CD4-positive, alpha-beta memory T cell (primary cell): ENCODE measurements at places on chromosomes 2 and 18. TPM values are rescaled to one million over a fixed set of nuclear protein-coding genes. Genes with fewer than 3 reads are reported as not detected.

- H3K36me3 ChIP-seq: no peaks in the 10 kb centered on the region
- peaks cover 71% of the 10 kb centered on the region for H3K4me1 ChIP-seq
- H3K27me3 ChIP-seq: no peaks in the 10 kb centered on the region
- H3K27ac ChIP-seq: peak overlapping the region; percentile 10
These were observed 26.0 kb upstream of the FOSL2 start for GRCh38 chr2:28366496-28367282.

DNA sequence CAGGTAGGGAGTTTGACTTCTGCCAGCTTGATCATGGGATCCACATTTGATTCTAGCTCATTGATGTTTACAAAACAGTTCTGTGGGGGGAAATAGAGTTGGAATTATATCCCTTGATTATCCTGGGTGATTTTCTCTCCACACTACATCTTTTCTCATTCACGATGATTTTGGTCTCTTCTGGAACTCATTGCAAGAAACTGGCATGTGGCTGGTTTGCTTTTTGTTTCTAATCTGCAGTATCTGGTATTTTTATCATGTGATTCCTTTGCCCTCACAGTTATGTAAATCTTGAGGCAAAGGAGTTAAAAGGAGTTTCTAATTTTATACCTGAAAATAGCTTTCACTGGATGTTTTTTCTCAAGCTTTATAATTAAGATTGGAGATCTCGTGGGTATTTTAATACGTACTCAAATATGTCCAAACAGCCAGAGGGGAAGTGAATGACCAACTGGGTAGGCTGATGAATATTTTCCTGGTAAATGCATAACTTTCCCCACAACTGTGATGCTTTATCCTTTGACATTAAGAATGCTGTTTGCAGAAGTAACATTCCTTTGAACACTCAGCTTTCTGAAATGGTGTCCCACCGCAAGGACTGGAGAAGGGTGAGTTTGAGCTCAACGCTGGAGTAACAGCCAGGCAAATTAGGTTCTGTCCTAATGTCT, 502.9 kb upstream of the ZEB2 start:
- no peak overlapping the region for H3K4me3 ChIP-seq
- H3K27me3 ChIP-seq: no peaks in the 10 kb centered on the region
- H3K27ac ChIP-seq: no peak overlapping the region

DNA sequence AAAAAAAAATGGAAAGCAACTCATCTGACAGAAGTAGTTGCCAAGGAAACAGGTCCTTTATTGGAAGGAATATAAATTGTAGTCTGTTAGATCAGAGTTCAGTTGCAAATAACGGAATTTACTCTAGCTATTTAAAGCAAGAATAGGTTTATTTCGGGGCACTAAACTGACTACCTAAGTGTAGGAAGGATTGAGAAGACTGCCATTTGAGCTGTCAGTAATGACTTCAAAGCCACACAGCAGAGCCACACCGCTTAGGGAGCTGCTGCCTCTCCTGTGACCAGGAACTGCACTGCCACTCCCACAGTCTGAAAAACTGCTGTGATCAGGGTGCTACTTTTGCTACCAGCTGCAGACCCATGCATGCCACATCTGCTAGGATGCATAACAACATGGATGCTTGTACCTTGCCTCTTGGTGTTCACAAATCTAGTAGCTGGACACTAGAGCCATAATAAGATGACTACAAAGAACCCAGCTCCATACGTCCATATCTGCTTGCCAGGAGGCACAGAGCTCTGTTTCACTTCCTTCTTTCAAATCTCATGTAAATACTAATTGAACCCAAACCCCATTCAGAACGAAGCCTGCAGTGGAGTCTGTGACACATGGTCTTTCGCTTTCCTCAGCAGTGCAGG, 2.2 kb downstream of the DSG2 start:
- no peak overlapping the region for H3K27ac ChIP-seq
- DNase-seq: no peak
- H3K4me3 ChIP-seq: no peak overlapping the region
- H3K4me1 ChIP-seq: no peaks in the 10 kb centered on the region
- H3K36me3 ChIP-seq: no peaks in the 10 kb centered on the region

Gene WIPF1
- total RNA-seq: 483 TPM

DNA sequence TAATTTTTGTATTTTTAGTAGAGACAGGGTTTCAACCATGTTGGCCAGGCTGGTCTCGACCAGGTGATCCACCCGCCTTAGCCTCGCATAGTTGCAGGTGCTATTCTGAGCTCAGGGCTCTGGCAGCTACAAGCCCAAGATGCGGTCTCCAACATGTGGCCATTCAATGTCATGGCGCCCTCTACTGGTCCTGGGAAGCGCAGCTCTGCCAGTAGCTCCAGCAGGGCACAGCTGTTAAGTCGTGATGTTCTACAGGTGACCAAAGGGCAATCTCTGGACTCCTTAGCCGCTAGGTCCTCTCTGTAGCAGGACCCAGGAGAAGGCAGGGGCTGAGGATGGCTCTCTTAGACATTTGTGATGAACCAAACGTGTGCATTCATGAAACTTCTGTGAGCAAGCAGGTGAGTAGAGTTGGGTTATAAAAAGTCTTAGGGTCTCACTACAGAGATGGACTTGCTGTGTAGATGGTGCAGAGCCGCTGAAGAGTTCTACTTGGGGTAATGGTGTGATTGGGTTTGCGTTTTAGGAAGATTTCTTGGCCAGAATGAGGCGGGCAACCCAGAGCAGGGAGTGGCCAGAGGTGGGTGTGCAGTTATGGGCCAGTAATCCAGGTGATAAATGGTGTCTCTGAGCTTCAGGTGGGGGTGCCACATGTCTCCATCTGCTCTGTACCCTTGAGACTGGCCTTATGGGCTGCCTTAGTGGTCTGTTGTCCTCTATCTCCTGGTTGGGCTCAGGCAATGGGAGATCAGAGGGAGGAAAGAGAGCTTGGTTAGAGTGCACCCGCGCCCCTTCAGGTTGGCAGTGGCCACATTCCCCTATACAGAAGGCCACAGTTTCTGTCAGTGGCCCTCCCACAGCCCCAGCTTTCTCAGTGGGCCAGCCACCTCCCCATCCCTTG, 31.0 kb downstream of the IL37 start:
- no peaks in the 10 kb centered on the region for H3K4me1 ChIP-seq
- no peak overlapping the region for H3K27ac ChIP-seq
- no peak overlapping the region for H3K4me3 ChIP-seq
- H3K27me3 ChIP-seq: no peaks in the 10 kb centered on the region
- no peaks in the 10 kb centered on the region for H3K36me3 ChIP-seq
- peak; percentile 48 for DNase-seq

DNA sequence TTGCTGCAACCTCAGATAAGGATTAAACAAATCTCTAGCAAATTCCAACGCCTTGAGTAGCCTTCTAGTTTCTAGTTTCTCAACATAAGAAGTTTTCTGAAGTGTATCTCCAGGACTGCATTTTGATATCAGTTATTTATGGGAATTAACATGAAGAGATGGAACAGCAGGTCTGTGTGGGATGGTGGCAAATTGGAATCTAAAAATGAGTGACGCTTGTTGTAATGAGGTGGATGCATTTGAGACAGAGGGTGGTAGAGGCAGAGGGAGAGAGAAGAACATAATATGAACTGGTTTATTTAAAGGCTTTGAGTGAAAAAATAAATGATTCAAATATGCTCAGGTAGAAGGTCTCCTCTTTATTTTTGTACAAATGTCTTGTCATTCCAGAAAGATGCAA, 446.8 kb upstream of the GCFC2 start:
- H3K4me1 ChIP-seq: no peaks in the 10 kb centered on the region
- no peak for DNase-seq
- H3K27me3 ChIP-seq: no peaks in the 10 kb centered on the region
- H3K36me3 ChIP-seq: no peaks in the 10 kb centered on the region
